ENCODE measurements at places on chromosomes 12 and 14. TPM values are rescaled to one million over a fixed set of nuclear protein-coding genes. Genes with fewer than 3 reads are reported as not detected.

P2RX7 gene
- total RNA-seq = 3.8 TPM

COQ6 gene
- total RNA-seq = 22.1 TPM

MCRS1 gene
- 62.8 TPM for total RNA-seq

VDR gene
- total RNA-seq = 17.0 TPM
